ENCODE measurements at places on chromosomes 3 and 15. TPM values are rescaled to one million over a fixed set of nuclear protein-coding genes. Genes with fewer than 3 reads are reported as not detected.

Gene HPS3
- total RNA-seq = 8.6 TPM

Gene ARHGEF26
- 2.3 TPM for total RNA-seq

Gene GSK3B
- 58.9 TPM for total RNA-seq

Gene ZNF774
- 5.9 TPM for total RNA-seq

Gene RNF168
- 15.0 TPM for total RNA-seq

Gene WDR93
- total RNA-seq = not detected

Gene HIGD2B
- total RNA-seq = not detected

Gene CACNA2D2
- total RNA-seq = 0.95 TPM

Gene PFKFB4
- 0.92 TPM for total RNA-seq

Gene RFTN1
- 30.2 TPM for total RNA-seq

Gene TRAT1
- total RNA-seq = not detected

DNA sequence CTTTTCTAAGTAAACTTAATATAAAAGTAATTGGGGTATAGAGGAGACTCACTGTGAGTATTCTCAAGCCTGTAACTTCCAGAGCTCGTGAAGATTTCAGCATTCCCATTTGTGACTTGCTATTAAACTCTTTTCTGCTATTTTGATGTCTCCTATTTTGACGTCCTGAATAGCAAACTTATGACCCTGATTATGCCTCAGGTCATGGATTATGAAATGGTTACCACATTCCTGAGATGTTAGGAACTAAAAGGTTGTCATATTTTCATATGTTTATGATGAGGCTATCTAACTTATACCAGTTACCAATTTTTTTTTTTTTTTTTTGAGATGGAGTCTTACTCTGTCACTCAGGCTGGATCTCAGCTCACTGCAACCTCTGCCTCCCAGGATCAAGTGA is 105.5 kb downstream of the ATG7 start:
- no peak for DNase-seq

DNA sequence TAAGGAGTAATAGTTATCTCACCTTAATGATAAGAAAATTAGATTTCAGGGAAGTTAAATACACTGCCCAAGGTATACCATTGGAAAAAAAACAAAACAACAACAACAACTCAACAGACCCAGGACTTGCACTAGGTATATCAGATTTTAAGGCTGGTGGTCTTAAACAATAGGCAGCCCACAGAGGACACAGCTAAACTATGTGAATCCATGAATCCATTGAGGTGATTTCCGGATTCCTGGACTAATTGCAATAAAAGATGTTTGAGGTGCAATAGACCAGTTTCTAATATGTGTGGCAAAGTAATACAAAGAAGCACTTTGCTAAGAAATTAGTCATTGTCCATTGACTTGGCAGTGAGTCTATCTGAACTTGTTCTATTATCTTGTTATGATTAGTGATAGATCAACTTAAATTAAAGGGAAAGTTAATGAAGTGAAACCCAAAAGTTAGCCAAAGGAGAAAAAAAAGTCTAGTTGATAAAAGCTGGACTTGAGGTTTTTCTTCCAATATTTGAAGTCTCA is 60.9 kb upstream of the MAGI1 start:
- DNase-seq = no peak

DNA sequence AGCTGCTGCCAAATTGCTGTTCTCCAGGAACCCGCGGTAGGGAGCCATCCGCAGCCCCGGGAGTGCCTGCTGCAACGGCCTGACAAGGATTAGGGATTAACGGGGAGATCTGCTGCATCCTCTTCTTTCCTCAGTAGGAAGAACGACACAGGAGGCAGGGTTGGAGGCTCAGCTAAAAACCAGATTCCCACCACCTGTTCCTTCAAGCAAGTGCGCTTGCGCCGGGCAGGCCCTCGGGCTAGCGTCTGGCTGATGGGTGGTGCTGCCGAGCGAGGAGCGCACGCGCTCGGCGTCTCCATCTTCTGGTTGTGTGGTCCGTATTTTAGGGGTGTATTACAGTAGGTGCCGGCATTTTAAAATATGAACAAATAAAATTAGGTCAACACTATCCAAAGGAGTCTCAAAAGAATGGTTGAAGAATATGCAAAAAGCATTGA is 25.4 kb upstream of the SLC25A26 start:
- peak; percentile 79 for DNase-seq

DNA sequence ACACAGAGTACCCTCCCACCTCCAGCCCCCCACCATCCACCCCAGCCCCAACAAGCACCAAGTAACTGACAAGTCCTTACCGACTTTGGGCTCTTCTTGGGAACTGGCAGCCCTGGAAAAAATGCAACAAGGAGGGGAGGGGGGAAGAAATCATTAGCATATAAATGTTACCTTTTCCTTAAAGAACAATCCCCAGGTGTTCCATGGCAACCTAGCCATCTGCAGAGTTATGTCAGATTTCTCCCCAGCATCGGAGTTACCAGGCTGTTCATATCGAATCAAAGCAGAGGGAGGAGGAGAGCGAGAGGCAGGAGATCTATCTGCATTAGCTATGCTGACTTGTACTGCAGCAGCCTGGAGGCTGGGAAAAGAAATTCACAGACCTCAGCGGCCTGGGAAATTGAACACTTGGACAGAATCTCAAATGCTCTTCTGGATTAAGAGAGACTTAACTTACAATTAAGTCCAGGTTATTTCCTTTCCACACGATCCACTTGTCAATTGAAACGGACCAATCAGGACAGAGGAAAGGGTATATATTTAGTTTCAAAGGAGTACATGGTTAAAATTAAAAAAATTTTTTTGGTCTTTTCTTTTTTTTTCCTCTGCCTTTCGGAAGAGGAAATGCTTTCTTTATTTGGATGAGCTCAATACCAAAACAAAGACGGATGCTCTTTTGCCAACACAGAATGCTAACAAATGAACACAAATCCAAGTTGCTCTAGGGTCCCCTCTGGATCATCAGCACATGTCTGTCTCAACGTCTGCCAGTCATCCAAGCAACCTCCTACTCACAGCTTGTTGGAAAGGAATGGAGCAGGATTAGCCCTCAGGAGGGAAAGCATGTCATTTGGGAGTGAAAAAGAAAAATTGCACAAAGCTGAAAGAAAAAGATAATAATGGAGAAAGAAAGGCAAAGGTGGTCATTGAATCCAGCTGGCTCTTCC is 637.1 kb downstream of the MAGI1 start:
- DNase-seq = no peak

- DNase-seq = peak; percentile 40
These were observed 44.1 kb downstream of the LIPC start for GRCh38 chr15:58475573-58476524.

DNA sequence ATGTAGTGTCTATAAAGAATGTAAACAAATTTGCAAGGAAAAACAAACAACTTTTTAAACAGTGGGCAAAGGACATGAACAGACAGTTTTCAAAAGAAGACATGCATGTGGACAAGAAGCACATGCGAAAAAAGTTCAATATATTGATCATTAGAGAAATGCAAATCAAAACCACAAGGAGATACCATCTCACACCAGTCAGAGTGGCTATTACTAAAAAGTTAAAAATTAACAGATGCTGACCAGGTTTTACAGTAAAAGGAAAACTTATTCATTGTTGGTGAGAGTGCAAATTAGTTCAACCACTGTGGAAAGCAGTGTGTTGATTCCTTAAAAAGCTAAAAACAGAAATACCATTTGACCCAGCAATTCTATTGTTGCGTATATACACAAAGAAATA is 47.1 kb upstream of the LSAMP start:
- no peak for DNase-seq

GRCh38 chr3:148240351-148240750 is 457.4 kb upstream of the AGTR1 start:
- DNase-seq = no peak

DNA sequence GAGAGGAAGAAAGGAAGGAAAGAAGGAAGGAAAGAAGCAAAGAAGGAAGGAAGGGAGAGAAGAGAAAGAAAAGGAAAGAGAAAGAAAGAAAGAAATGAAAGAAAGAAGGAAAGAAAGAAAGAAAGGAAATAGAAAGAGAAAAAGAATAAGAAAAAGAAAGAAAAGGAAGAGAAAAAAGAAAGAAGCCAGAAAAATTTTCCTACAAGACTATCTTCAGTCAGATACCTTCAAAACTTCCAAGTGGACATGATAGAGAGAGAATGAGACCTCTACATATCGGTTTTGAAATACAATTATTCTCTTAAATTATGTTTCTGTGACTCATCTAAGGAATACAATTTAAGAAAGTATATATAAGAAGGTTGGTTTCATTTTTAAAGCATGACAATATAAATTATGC is 1369.0 kb downstream of the ZPLD1 start:
- DNase-seq = no peak

DNA sequence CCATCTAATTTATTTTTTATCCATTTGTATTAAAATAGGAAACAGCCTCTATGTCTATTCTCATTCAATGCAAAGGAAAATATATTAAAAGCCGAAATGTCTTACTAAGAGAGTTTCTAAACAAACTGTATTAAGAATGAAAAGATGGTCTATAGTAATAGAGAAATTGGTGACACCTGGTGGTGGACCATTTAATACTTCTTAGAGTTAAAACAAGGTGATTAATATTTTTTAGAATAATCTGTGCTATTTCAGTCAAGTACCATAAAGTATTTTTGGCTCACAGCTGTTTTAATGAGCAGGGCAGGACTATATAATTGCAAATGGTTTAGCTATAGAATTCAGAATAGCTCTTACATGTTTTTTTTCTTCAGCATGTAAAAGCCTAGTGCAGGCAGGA is 55.7 kb downstream of the SYNPR start:
- no peak for DNase-seq

GRCh38 chr3:177744873-177745606 is 547.8 kb upstream of the TBL1XR1 start:
- peak; percentile 69 for DNase-seq

- peak; percentile 95 for DNase-seq
These were observed at the start of gene EIF2B5 for GRCh38 chr3:184135149-184135910. EIF2B5 (plus strand) TSS chr3:184135358; CDS start chr3:184135386, 28 bp downstream.

DNA sequence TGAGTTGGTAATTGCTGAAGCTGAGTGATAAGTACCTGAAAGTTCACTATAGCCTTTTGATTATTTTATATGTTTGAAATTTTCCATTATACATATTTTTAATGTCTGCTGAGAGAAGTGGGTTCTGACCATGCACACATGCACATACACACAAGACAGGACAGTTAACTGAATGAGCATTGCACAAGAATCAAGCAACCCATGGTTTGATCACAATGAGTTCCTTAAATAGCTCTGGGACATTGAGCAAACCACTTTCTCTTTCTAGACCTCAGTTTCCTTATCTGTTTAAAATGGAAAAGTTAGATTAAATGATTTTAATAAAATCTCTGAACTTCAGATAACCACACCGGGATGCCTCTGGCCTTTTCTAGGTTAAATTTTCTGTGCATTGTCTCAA is 26.7 kb downstream of the SNTN start:
- DNase-seq = no peak

DNA sequence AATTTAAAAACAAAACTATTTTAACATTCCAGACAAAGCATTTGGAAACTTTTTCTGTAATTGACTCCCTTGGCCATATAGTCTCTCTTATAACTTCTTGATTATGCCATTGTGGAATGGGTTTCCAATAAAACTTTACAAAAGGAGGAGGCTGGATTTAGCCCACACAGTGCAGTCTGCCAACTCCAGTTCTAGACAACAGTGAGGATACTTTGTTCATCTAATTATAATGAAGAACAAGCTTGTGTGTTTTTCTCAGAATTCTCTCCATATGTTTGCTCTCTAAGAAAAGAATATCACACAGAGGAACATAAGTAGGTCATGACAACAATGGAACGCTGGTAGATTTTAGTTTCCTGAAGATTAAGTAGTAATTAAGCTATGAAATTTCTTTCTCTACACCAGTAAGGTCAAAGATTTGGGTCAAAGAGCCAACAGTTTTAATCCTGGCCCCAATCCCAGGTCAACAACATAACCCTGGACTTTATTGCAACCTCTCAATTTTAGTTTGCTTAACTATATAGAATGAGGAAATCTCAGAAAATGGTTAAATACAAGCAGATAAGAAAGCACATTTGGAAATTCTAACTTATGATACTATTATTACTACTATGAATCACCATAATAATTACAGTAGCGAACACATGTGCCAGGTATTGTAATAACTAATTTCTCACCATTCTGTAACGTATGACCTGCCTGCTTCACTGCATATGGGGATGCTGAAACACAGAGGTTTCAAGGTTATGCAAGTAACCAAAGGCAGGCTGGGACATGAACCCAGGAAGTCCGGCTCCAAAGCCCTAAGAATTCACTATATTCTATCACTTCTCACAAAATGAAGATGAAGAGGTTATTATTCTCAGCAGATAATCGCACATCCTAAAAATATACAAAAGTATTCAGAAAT is 65.7 kb downstream of the TJP1 start:
- DNase-seq = no peak

- DNase-seq = peak; percentile 33
These were observed 38.3 kb downstream of the PDE8A start for GRCh38 chr15:85019815-85020590.

DNA sequence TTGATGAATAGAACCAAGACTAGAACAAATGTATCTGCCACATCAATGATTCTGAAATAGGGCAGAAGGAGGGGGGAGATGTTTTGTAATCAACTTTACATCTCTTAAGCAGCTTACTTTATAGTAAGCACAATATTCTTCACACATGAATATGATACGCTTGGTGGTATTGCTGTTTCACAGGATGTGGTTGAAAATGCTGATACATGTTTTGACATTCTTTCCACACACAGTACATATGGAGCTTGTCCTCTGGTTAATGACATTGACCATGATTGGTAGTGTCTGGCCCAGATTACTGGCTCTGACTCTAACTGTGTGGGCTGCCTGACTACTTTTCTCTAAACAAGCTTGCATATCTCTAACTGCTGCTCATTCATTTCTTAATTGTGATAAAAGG is 168.9 kb downstream of the KLHL25 start:
- DNase-seq = no peak

DNA sequence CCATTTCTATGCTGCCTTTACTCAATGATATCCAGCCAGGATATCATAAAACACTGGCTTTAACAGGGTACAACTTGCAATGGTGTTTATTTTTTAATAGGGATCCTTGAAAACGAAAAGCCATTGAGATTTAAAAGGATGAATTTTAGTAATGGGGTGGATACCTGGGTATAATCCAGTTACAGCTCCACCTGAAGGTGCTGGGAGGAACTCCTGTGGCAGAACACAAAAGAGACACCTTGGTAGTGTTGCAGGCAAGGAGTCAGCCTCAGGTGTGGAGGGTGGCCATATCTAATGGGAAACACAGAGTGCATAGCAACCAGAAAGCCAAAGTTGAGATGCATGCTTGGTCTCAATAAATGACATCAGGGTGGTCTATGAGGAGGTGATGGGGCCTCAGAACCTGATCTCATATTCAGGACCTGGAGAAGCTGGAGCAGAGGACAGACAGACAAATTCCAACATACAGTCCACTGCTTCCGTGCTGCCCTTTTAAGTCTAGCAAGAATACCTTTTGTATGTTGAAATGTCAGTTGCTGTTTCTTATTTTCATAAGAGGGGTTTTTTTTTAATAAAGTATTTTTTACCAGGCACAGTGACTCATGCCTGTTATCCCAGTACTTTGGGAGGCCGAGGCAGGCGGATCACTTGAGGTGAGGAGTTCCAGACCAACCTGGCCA is 12.0 kb upstream of the PAQR9 start:
- no peak for DNase-seq

- no peak for DNase-seq
These were observed 48.4 kb upstream of the SEC22A start for GRCh38 chr3:123153125-123154019.

Measured in heart left ventricle (tissue), 16 donors.